ENCODE measurements at places on chromosomes 16 and 17.

DNA sequence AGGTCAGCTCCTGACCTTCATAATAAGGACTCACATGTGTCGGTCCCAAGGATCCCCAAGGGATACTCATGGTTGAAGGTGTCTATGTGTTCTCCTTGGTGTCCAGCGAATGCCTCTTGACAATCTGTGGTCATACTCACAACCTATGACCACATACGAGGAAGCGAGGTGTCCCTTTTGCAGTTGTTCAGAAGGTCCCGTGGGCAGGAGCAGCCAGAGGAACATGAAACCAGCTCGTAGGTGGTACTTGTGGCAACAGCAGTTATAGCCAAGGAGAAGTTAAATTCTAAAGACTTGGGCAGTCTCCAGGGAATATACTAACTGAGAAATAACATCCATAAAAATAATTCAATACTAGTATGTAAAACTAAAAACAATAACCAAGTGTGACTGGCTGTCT, 685.3 kb downstream of the WWOX start:
- DNase-seq, result no peak

DNA sequence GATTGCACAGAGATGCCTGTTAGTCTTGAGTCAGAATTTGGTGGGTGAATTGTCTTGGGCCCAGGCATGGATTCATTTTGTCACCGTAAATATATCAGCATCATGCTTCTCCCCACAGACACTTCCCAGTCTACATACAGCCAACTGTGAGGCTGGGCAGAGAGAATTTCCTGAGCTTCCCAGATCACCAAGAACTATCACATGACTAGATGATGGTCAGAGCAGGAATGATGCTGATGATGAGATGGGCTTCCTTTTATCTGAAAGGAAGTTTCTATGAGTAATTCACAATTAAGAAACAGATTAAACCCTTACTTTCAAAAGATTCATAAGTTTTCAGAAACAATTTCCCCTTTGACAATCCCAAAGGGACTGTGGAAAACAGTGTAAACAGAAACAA, 323 bp upstream of the KRTAP9-9 start:
- DNase-seq, result no peak

- DNase-seq, result peak; percentile 50
Measured at GRCh38 chr16:82368041-82368440, 198.0 kb upstream of the MPHOSPH6 start.

GRCh38 chr17:66715745-66716156, 119.2 kb upstream of the CACNG5 start:
- peak; percentile 68 for DNase-seq

DNA sequence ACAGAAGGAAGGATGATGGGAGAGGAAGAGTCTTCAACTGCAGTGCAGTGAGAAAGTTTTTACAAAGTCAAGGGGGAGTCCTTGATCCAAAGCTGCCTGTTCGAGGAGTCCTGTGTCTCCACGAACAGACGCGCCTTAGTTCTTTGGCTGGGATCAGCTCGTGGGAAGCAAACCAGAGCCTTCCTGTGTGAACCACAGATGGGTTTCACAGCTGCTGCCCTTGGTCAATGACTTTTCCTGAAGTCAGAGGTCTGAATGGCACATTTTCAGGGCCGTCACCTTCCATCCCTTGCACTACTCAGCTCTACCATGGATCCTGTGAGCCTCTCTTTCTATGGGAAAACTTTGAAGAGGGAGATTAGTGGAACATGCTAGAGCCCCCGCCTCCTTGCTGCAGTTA, 4.2 kb upstream of the SBK1 start:
- no peak for DNase-seq

DNA sequence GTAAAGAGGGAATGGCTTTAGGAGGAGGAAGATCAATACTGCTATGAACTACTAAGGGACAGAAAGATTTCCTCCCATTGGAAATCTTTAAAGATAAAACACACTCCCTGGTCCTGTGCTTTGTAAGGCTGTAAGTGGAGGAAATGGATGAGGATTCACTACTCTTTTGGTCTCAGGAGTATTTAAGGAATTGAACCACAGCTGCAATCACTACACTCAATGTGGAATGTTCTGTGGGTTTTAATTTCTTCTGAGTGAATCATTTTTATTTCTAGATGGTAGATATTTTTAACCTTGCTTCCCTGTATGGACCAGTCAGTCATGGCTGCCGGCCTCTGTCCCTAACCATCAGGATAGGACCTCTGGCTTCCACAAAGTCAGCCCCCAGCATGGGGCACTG, 65.6 kb downstream of the SDR42E1 start:
- peak; percentile 27 for DNase-seq

DNA sequence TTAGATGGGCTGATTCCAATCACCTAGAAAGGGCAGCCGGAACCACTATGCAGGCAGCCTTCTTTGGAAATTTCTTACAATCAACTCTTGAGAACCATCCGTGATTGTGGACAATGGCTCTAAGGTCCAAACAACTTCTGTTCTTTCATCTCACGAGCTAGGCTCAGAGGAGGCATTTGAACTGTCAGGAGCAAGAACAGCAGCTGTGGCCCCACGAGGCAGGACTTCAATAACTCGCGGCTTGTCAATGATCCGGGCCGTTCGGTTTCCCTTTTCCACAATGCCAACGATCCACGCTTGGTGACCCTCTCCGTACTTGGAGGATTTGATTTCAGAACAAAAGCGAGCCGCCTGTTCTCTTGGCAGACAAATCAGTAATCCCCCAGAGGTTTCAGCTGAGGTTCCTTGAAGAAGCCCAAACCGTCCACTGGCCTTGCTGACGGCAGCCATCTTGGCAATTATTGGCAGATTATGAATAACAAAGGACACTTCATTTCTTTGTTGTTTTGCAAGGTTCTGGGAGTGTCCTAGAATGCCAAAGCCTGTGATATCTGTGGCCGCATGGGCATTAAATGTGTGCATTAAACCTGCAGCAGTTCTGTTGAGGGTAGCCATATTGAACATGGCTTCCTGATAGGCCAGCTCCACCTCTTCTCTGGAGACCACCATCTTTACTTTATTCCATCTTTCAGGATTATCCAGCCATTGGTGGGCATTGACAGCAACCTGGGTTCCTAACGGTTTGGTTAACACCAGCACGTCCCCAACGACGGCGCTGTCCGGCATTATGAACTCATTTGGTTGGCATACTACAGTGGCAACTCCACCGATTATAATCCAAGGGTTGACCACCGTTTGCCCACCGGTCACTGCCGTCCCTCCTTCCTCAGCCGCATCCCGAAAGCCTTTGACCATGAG, 1.2 kb downstream of the SEPHS2 start:
- DNase-seq, result no peak

DNA sequence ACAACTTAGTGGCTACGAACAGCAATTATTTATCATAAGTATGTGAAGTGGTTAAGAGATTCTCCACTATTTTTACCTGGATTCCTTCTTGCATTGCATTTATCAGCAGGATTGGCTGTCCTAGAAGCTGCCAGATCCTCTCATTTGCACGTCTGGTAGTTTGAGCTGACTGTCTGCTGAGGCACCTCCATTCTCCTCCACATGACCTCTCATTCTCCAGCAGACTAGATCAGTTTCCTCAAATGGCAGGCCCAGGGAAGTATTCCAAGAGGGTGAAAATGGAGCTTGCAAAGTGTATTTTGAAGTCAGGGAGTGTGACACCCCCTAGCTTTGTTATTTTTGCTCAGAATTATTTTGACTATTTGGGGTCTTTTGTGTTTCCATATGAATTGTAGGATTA, 870.1 kb downstream of the CDH11 start:
- DNase-seq, result no peak
